Common myeloid progenitor, CD34-positive (primary cell): ENCODE measurements at places on chromosomes 3 and 15.
A peak's percentile ranks its signal among the peaks of the same experiment; 100 is the strongest.

DNA sequence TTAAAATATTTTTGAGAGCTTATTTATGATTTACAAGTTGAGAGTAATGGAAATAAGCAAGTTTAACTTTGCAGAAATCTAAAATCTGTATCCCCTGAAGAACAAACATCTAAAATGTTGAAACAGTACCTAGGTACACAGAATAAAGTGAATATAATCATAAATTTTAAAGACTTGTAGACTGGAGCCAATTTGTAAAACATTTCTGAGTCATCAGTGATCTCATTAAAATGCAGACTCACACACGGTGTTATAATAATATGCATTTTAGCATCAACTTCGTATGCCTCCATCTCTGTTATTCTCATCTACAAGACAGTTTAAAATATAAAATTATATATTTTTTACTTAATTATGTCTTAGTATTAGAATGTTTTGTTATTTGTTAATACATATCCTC is 399.5 kb upstream of the GOLIM4 start:
- H3K36me3 ChIP-seq, result no peaks in the 10 kb centered on the region
- no peaks in the 10 kb centered on the region for H3K4me1 ChIP-seq
- H3K27ac ChIP-seq, result no peak overlapping the region
- no peak for DNase-seq

- H3K27me3 ChIP-seq, result no peaks in the 10 kb centered on the region
- H3K36me3 ChIP-seq, result no peaks in the 10 kb centered on the region
- no peak for DNase-seq
- H3K27ac ChIP-seq, result no peak overlapping the region
- H3K4me1 ChIP-seq, result no peaks in the 10 kb centered on the region
- H3K4me3 ChIP-seq, result no peak overlapping the region
Measured at GRCh38 chr3:70620956-70621355, 308.5 kb upstream of the MDFIC2 start.

DNA sequence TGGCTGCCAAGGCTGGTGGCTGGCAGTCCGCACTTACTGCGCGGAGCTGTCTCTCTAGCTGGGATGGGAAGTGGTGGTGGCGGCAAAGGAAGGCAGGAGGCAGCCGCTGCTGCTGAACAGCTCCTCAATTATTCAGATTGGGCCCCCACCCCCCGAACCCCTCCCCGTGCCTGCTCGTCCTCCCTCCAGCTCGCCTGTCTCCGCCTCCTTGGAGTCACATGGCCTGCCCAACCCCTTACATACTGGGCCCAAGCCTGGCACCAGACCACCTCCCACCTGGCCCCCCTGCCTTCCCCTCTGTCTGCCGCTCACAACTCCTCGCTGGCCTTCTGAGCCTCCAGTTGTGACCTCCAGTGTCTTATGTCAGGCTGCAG is at the start of gene SLC7A14:
SLC7A14 (minus strand) TSS at position 139 of the 374 bp plus-strand sequence. CDS start 59,139 bp downstream, outside the sequence.
- no peak for DNase-seq
- no peak within 1 kb of the TSS for H3K4me3 ChIP-seq
- H3K4me1 ChIP-seq, result peaks cover 4% of the 10 kb centered on the region
- H3K27ac ChIP-seq, result no peak within 1 kb of the TSS
- H3K36me3 ChIP-seq, result no peaks in the 10 kb centered on the region

DNA sequence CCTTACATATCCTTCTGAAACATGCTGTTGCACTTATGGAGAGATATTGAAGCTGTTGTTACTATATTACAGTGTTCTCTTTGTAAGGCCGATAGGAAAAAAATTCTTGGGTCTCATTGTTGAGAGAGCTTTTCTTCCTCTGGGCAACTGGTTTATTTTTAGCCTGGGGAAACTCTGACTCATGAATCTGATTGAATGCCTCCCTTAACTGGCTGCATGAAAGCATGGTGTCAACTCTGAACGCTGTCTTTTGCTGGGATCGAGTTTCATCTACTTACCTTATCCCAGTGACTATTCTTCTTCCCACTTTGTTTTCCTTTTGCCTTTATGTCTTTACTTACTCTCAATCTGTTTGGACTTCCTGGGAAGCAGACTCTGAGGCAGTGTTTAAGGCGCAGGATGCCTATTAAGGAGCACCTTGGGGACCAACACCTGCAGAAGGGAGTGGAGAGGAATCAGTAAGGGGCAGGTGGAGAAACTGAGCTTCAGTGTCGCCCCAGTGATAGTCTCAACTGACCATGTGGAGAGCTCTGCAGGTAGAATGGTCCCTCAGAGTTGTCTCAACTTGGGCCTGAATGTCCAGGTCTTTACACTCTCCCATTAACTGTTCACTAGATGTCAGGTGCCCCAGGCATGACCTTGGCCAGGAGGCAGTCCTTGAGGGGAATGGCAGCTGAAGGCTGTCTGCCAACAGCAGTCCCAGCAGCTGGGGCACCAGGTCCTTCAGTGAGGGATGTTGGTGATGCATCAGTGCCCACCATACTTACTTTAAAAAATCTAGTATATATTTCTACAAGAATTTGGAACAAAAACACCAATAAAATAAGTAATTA is 88.9 kb upstream of the CCNL1 start:
- H3K27me3 ChIP-seq, result no peaks in the 10 kb centered on the region
- no peaks in the 10 kb centered on the region for H3K36me3 ChIP-seq
- H3K27ac ChIP-seq, result no peak overlapping the region
- H3K4me3 ChIP-seq, result no peak overlapping the region
- peak; percentile 50 for DNase-seq

- H3K4me1 ChIP-seq, result peaks cover 2% of the 10 kb centered on the region
- H3K27me3 ChIP-seq, result no peaks in the 10 kb centered on the region
- H3K4me3 ChIP-seq, result no peak overlapping the region
- H3K27ac ChIP-seq, result no peak overlapping the region
- H3K36me3 ChIP-seq, result peaks cover 18% of the 10 kb centered on the region
Measured at GRCh38 chr15:78004222-78004727, 73.2 kb downstream of the TBC1D2B start.

- no peak overlapping the region for H3K4me3 ChIP-seq
- H3K27me3 ChIP-seq, result peaks cover 38% of the 10 kb centered on the region
- H3K4me1 ChIP-seq, result no peaks in the 10 kb centered on the region
- no peaks in the 10 kb centered on the region for H3K36me3 ChIP-seq
Measured at GRCh38 chr3:180594631-180595558, 7.1 kb upstream of the TTC14 start.

DNA sequence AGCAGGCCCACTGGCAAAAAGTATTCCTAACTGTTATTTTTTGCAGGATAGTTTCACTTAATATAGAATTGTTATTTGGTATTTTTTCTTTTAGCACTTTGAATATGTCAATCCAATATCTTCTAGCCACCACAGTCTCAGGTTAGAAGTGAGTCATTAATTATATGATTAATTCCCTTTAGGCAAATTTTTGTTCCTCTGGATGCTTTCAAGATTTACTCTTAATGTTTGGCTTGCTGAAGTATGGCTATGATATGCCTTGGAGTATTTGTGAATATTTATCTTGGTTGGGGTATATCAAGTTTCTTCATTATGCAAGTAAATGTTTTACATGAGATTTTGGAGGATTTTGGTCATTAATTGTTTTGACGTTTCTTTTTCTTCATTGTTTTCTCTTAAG is 152.1 kb upstream of the ALCAM start:
- no peak overlapping the region for H3K27ac ChIP-seq
- H3K4me3 ChIP-seq, result no peak overlapping the region
- DNase-seq, result no peak
- H3K36me3 ChIP-seq, result no peaks in the 10 kb centered on the region

GRCh38 chr15:99137111-99137546 is 32.2 kb downstream of the SYNM start:
- no peak overlapping the region for H3K4me3 ChIP-seq
- H3K36me3 ChIP-seq, result no peaks in the 10 kb centered on the region
- no peak overlapping the region for H3K27ac ChIP-seq

GRCh38 chr15:90611157-90611556 is 81.4 kb downstream of the CRTC3 start:
- H3K4me1 ChIP-seq, result peaks cover 3% of the 10 kb centered on the region
- peaks cover 42% of the 10 kb centered on the region for H3K36me3 ChIP-seq
- no peak for DNase-seq
- H3K4me3 ChIP-seq, result no peak overlapping the region

- no peak for DNase-seq
- H3K4me1 ChIP-seq, result no peaks in the 10 kb centered on the region
Measured at GRCh38 chr3:77835921-77836320, 796.0 kb downstream of the ROBO2 start.

GRCh38 chr15:69509131-69509530 is 56.5 kb downstream of the RPLP1 start:
- no peak for DNase-seq
- H3K4me3 ChIP-seq, result no peak overlapping the region
- H3K4me1 ChIP-seq, result no peaks in the 10 kb centered on the region
- H3K27me3 ChIP-seq, result no peaks in the 10 kb centered on the region

DNA sequence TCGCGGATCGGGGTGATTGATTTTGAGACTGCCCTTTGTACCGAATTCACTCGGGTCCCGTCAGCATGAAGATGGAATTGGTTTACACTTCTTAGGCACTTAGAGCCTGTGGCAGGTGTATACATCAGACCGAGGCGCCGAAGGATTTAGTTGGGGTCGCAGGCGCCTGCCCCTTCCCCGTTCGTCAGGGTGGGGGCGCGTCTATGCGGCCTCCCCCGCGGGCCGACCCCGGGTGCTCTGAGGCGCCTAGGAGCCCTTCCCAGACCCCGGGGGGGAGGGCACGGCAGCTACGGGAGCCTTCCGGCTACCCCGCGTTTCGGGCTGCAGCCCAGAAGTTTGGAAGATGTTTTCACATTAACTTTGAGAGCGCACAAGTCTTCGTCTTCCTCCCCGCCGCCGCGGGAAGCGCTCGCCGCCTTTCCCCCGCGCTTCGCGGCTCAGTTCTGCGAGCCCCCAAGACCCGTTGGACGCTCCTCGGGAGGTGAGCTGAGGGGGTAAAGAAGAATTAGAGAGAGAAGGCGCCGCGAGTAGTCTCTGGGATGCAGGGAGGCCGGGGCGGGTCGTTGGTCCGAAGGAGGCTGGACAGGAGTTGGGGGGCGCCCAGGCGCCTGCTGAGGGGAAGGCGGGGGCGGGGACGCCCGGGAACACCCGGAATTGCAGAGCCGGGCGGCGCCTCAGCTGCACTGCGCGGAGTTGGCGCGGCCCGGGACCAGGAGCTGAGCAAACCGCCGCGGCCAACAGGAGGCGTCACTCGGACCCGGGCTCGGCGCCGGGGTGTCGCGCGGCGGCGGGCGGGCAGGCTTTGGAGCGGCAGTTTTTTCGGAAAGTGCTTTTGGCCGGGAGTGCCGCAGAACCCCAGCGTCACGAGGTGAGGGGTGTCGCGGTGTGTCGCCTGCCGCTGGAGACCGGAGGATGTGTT is 780 bp downstream of the TIPARP start:
- H3K36me3 ChIP-seq, result peaks cover 21% of the 10 kb centered on the region
- peak overlapping the region; percentile 97 for H3K27ac ChIP-seq
- H3K4me1 ChIP-seq, result peaks cover 24% of the 10 kb centered on the region
- H3K27me3 ChIP-seq, result no peaks in the 10 kb centered on the region

DNA sequence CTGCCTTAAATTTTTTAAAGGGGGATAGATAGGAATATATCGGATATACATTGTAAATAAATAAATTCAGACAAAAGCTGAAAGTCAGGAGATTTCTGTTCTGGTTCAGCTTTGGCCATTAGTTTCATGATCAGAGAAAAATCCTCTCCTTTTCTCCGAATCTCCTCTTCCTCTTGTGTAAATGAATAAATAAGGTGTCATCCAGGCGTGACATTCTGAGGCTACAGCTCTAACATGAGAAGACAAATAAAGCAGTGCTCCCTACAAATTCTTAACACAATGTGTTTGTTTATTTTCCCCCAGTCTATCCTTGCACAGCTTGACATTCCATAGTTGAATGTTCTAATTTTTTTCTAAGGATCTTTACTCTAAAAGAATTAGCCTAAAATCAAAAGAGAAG is 9.4 kb upstream of the MB21D2 start:
- H3K4me3 ChIP-seq, result no peak overlapping the region
- no peaks in the 10 kb centered on the region for H3K4me1 ChIP-seq
- no peaks in the 10 kb centered on the region for H3K36me3 ChIP-seq
- H3K27me3 ChIP-seq, result no peaks in the 10 kb centered on the region
- DNase-seq, result no peak

DNA sequence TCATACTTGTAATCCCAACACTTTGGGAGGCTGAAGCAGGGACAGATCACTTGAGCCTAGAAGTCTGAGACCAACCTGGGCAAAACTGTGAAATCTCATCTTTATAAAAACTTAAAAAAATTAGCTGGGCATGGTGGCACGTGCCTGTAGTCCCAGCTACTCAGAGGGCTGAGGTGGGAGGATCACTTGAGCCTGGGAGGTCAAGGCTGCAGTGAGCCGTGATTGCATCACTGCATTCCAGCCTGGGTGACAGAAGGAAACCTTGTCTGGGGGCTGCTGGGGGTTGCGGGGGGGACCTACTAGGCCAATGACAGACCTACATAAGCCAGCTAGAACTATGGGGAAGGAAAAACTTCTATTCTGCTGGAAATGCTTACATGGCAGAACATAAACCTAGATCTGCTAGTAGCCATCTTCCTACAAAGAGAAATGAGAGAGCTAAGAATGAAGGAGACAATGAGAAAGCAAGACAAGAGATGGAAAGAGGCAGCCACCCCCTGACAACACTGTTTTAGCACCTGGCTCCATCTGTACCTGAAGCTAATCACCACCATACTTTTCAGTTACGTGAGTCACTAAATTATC is 23.9 kb downstream of the FOXP1 start:
- no peak for DNase-seq
- no peak overlapping the region for H3K4me3 ChIP-seq
- no peaks in the 10 kb centered on the region for H3K27me3 ChIP-seq
- peaks cover 22% of the 10 kb centered on the region for H3K36me3 ChIP-seq
- no peak overlapping the region for H3K27ac ChIP-seq

DNA sequence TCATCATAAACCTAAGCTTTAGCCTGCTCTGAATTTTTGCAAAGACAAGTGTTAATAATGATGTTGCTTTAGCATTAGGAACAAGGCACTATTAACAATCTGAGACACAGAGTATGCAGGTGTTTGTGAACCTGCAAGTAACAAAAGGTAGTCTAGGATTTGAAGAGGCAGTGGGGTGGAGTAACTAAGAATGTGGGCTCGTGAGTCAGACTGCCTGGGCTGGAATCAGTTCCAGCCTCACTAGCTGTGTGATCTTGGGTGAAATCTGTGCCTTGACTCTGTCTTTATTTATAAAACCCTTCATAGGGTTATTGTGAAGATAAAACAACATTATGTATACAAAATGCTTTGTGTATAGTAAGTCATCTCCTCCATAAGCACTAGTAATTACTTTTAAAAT is 610.6 kb upstream of the CFAP20DC start:
- no peak overlapping the region for H3K4me3 ChIP-seq
- no peaks in the 10 kb centered on the region for H3K4me1 ChIP-seq
- H3K27ac ChIP-seq, result no peak overlapping the region
- no peaks in the 10 kb centered on the region for H3K36me3 ChIP-seq

DNA sequence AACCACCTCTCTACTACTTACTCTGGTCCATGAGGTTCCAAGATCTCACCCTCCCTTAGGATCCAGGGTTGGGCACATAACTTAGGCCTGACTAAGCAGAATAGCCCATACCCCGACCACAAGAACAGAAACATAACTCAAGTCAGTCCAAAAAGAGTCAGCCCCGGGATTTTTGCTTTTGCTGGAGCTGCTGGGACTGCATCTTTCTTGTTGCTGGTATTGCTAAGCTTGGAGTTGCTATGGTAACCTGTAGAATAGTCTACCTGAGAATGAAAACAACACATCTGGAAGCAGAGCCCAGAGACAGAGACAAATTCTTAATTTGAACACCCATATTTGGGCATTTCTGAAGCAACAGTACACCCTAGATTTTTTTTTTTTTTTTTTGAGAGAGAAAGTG is 6.5 kb downstream of the RUBCN start:
- H3K4me1 ChIP-seq, result peaks cover 11% of the 10 kb centered on the region
- H3K4me3 ChIP-seq, result no peak overlapping the region
